Amniotic stem cell (primary cell): ENCODE measurements at places on chromosomes 2 and 18.

DNA sequence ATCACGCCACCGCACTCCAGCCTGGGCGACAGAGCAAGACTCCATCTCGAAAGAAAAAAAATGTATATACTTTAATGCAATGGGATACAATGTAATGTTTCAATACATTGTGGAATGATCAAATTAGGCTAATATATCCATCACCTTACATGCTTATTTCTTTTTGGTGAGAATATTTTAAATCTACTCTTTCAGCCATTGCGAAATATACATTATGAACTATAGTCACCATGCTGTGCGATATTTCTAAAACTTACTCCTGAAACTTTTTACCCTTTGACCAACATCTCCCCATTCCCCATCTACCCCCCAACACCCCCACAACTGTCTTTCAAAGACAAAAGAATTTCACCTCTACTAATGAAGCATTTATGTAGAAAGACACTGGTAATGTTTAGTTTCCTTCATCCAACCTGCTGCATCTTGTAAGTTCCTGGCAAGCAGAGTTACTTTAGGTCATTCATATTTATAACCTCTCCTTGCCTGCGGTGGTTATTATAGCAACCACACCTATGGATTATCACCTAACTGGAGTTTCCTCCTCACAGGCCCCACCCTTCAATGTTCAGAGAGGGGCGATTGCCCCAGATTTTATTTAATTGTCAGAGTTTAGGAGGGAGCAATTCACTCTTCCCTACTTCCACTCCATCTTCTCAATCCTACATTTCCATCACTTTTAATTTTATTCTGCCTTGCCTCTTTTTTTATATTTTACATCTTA is 1.2 kb upstream of the ME2 start:
- no peak for DNase-seq

- DNase-seq: no peak
Observed at GRCh38 chr2:135047300-135047699, at the start of gene MAP3K19. Gene MAP3K19, minus strand, starts transcription at chr2:135047447. Its CDS starts 22,800 bp downstream, at chr2:135024647.

GRCh38 chr2:101540518-101540917 is 65.6 kb upstream of the RFX8 start:
- peak; percentile 22 for DNase-seq

GRCh38 chr2:45190481-45190942 is 181.3 kb upstream of the SIX2 start:
- DNase-seq: no peak

DNA sequence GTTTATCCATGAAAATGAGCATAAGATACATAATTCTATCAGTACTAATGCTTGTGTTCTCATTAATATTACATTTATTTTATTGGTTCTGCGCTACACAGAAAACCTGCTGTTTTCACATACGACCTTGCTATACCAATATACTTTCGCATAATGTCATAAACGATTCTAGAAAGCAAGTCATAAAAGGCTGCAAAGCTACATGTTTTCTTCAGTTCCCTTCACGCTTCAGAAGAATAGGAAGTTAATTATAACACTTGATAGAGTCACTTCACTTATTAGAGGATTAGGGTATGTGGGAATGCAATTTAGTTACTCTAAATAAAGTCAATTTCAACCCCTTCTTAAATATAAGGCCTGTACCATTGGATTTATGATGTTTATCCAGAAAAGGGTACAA is 29.0 kb downstream of the PSME4 start:
- no peak for DNase-seq
